Kidney capillary endothelial cell (primary cell): ENCODE measurements at places on chromosomes 1 and 21.

DNA sequence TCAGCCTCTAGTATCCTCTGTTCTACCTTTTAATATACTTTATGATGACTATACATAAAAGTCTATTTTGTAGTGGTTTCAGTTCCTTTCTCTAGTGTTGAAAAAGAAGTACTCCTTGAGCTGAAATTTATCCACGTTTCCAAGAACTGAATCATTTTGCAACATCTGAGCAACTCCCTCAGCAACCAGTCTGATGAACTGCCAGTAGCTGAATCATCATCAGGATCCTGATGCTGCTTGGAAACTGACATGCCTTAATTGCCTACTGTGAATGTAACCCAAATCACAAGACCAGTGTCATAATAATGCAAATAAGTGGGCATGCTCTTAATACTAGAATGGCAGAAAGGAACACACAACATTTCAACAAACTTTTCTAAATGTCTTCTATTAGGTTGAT, 103.3 kb downstream of the CYYR1 start:
- DNase-seq: no peak

DNA sequence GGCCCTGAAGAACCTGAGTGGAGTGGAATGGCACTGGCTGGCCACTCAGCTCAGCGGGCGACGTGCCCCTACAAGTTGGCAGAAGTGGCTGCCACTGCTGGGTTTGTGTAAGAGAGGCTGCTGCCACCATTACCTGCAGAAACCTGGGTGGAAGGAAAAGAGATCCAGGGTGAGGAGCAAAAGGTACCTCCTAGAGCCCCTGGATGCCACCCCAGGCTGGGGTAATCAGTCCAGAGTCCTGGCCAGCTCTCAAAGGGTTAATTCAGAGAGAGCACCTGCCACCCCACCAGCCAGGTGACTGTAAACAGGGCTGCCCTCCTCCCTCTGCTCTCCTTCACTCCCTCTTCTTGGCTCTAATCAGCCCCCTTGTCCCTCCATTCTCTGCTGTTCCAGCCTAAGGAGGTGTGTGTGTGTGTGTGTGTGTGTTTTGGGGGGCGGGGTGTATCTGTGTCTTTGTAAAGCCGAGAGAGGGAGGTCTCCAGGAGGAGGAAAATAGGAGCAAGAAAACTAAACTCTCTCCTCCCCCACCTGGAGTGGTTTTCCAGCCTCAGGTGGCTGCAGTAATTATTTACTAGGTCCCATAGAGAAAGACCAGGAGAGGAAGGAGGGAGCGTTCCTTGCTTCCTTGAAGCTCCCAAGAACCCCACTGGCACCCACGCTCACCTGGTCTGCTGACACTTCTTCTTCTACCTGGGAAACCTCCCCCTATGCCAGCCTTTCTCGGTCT, 12.6 kb downstream of the TRIM46 start:
- no peak for DNase-seq

DNA sequence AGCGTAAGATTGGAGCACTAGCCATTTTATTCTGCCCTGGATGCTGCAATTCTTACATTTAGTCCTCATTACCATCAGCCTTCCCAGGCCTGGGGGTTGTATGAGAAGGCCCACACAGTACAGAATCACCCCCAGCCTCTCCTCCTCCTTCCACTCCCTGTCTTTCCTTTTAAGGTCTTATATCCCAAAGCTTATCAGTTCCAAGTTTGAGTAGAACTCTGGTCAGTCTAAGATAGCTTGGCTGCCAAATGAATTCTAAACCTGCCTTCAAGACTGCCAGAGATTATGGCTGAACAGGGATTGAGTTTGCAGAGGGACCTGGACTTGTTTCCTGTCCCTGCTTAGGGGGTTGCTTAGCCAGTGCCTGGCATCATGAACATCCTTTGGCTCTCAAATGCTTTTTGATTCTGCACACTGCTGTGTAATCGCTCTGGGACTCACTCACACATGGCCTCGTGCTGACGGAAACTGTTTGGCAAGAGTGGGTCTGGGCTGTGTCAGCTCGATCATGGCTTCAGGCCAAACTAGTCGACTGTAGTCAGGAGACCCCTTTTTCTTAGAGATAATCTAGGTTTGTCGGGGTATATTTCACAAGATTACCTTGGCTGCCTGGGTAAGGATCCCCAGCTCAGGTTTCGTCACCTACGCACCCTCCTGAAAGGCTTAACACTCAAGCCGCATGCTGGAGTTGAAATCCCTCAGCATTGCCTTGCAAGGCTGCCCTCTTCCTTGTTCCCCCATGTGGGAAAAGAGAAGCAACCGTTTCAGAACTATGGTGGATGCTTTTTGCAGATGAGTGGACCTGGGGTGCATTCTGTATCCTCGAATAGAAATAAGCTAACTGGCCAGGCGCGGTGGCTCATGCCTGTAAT, 252.6 kb downstream of the NFIA start:
- DNase-seq: no peak

DNA sequence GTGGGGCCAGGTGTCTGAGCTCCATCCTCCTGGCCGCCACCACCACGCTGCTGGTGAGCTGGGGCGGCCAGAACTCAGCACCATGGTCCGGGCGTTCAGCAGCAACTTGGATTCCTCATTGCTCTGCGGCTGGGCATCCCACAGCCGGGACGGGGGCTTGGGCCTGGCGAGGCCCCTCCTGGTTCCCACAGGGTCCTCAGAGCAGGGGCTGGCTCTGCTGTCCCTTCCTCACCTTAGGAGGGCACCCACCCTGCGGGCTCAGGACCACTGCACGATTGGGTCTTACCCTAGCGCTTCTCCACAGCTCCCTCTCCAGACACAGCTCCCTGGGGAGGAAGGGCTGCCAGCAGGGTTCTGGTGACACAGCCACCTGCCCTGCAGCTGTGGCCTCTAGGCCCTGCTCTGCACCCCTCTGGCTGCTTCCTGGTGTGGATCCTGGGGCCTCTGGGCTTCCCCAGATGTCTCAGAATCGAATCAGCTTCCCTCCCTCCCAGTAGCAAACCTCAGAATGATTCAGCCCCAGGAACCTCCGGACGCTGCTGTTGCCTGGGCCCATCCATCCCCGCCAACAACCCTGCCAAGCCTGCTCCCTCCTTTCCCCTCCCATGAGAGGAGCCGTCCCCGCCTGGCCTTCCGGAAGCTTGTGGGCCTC, 25.0 kb downstream of the CRYAA start:
- DNase-seq: peak; percentile 72

DNA sequence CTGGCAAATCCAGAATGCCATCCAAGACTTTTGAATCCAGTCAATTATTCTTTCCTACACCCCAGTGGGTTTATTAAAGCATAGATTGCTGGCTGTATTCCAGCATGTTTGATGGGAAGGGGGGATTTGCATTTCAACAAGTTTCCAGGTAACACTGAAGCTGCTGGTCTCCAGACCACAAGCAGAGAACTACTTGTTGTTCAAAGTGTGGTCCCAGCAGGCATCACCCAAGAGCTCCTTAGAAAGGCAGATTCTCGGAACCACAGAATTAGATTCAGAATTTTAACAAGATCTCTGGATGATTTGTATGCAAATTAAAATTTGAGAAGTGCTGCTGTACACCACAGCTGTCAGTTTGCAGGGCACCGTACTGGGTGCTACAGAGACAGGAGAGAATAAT, 216.3 kb upstream of the FAM78B start:
- DNase-seq: no peak

GRCh38 chr1:223620297-223620897, 45.1 kb downstream of the CAPN8 start:
- DNase-seq: peak; percentile 40

DNA sequence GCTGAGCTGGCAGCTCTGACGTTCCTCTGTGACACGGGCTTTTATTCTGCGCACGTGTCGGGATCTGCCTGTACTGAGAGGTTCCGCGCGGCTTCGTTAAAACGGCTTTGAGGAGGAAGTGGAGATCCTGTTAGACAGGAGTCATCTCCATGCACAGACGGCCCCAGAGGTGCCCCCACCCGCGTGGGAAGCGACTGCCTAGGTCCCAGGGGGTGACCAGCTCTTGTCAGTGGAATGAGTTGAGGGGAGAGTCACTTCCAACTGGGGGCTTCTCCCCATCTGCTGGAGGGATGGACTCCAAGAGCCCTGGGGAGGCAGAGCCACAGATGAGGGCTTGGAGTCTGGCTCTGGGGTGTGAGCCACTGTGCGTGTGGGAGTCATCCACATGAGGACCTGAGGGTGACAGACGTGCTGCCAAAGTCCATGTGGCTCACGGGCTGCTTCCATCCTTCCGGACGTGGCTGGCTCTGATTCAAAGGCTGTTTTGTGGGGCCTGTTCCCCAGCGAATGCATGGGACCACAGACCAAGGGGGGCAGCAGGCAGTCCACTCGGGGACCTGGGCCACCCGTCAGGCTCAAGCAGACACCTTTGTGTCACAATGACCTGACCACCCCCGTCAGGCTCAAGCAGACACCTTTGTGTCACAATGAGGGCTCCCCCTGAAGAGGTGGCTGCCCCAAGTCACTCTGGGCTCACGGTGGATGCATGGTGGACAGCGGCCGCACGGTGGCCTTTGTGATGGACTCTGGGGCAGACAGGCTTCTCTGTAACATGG, 26.8 kb downstream of the PTTG1IP start:
- peak; percentile 62 for DNase-seq

DNA sequence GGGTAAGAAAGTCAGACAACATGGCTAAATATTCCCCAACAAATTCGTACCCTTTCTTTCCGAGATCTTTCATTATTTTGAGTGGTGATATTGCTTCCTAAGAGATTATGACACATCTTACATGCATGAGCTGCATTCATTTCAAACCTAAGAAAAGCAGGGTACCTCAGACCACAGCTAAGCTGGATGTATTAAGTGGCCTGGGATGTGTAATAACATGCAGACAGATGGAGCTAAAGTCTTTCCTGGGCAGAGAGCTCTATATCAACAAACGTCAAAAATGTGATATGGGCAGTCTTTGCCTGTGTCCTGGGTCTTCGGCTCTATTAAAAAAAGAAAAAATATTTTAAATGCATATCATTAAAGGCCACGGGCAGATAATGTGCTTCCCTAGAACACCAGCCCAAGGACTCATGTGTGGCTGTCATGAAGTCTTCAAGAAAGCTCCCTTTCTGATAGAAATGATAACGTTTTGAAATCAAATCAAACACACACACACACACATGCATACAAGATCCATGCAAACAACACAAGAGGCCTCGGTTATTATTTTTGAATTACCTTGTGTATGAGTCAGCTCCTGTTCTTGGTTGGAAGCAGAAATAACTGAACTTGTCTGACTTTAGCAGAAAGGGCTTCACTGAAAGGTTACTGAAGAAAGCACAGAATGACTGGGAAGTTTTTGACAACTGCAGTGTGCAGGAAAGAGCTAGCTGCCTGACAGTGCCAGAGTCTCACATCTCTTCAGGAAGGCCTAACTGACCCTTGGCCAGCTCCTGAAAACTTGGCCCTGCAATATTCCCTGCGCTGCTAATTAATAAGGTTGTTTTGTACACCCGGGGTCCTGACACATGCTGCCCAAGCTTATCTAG, 231.2 kb downstream of the DSCAM start:
- DNase-seq: no peak

GRCh38 chr1:173017792-173018191, 32.9 kb downstream of the TNFSF18 start:
- no peak for DNase-seq

DNA sequence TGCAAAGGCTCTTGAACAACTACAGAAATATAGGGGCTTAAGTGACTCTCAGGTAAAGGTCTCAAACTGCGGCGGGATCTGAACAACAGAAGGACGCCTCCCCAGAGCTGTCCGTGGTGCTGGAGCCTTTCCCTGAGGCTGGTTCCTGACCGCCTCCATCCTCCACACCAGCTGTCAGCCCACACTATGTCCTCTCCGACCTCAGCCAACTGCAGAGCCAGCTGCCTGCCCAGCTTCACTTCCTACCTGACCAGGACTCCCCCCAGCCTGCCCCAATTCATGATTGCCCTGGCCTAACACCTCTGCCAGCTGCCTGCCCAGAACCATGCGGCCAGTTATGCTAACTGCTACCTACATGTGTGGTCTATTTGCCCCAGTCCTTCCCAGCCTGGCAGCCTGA, 63.6 kb upstream of the ZC3H12A start:
- DNase-seq: peak; percentile 6

GRCh38 chr21:43971992-43972255, 40.2 kb upstream of the TRAPPC10 start:
- DNase-seq: no peak

DNA sequence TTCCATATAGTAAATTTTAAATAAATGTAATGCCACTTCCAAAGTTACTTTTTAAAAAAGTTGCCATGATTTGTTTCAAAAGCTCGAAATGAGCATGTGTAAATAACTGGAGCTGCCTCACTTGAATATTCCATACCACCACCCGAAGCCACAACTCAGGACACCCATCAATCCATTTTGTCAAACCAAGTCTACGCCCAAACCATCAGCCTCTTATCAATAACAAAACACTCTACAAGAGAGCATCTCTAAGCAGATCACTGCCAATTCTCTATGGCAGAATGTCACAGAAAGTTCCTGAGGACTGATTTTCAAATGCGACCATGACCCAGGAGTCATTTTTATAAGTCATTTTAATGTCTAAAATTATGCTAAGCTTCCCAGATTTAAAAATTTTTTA, 4.5 kb downstream of the HNRNPR start:
- no peak for DNase-seq

GRCh38 chr1:168732736-168733135, 3.7 kb upstream of the DPT start:
- no peak for DNase-seq

DNA sequence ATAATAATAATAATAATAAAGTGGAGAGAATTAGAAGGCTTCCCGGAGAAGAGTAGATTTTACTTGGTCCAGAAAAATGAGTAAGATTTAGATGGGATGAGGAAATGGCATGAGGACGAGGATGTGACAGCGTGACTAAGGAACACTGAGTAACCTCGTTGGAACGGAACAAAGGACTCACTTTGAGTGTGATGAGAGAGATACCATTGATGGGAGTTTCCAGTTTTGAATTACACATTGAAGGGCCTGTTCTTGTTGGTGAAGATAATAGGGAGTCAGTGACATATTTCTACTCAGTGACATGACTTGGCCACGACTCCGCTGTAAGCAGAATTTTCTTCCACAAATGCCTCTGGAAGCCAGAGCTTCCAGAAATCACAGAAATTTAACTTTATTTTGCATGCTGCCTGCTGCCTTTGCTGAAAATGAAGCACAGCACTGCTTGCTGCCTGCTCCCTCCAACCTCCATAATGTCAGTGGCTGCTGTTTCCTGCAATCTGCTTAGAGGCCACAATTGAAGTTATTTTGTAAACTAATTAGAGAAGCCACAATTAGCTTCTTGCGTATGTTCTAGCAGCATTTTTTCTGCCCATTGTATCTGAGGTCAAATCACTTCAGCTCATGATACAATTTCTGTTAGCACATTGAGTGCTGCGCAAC, 33.7 kb upstream of the FBXO28 start:
- peak; percentile 87 for DNase-seq

GRCh38 chr1:87051965-87052364, 137.5 kb downstream of the HS2ST1 start:
- no peak for DNase-seq

- no peak for DNase-seq
Observed at GRCh38 chr1:12230549-12231275, 882 bp downstream of the VPS13D start.

- no peak for DNase-seq
Observed at GRCh38 chr1:201504799-201505502, 2.0 kb downstream of the CSRP1 start.
